ENCODE measurements at places on chromosomes 1 and 21.

- DNase-seq, result no peak
Observed at GRCh38 chr1:221093903-221094791, 214.9 kb downstream of the HLX start.

DNA sequence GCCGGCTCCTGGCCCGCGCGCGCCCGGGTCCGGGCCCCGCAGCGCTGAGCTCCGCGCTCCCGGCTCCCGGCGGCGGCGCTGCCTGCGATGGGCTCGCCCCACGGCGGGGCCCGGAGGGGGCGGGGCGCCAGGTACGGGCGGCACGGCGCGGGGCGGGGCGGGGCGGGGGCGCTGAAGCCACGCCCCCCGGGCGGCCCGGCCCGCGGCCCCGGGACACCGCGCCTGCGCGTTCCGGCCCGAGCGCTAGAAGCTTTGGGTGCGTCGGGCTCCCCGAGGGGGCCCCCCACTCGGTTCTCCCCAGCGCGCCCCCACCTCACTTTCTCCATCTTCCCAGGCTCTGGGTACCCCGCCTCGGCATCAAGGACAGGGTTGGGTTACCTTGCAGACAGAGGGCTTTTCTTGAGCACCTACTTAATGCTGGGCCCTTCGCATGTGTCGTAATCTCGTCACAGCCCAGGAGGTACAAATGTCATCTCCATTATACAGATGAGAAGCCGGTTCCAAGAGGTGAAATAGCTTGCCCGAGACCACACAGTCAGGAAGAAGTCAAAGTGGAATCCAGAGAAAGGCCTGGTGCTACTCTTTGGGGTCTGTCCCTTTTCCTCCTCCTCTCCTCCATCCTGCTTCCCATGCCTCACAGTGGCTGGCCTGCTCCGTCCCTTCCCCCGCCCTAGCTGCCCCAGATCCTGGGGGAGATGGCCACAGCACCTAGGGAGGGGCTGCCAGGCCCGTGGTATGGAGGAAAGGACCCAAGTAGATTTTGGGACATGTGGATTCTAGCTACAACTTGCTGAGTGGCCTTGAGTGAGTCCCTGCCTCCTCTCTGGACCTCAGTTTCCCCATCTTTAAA lies 46.5 kb downstream of the RAP1GAP start:
- peak; percentile 98 for DNase-seq

GRCh38 chr1:18241891-18242290 lies 134.3 kb downstream of the IGSF21 start:
- no peak for DNase-seq

DNA sequence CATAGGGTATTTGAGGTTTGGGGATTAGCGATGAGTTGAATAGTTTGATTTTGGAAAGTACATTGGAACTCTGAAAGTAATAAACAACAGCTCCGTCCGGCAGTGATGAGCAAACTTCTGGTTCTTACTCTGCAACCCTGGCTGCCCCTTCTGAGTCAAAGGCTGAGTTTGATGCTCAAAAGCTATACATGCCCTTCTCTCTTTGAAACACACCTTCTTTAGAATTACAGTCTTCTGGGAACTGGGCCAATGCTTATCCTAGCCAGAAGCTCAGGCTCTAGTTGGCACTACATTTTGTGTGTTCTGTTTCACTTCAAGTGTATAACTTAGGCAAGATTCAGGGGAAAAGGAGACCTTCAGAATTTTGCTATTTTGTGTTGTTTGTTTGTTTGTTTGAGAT lies 9.3 kb downstream of the AHCYL1 start:
- no peak for DNase-seq

DNA sequence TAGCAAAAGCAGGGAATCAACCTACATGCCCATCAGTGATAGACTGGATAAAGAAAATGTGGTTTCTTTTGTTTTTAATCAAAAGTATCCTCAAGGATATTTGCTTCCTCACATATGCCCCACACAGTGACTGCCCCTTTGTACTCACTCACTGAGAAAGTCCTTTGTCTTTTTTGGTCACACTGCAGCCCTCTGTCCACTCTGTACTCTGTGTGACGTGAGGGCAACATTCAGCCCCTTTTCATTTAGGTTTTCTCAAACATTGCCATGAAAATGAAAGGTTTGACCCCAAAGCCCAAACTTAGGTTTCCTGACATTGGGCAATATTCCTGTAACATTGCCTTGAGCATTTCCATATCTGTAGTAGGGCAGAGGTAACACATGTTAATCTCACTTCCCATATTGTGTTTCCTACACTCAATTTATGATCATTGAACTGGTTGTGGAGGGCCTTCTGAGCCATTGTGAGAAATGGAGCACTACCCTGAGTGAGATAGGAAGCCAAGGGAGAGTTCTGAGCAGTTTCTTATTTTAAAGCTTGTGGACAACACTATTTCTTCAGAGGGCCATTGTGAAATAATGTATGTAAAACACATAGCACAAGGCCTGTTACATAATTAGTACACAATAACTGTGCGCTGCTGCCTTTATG lies 501.9 kb upstream of the C1orf87 start:
- DNase-seq, result no peak

- DNase-seq, result no peak
Observed at GRCh38 chr1:204983136-204983535, 59.9 kb upstream of the CNTN2 start.

GRCh38 chr1:184630679-184631060 lies 124.0 kb downstream of the EDEM3 start:
- no peak for DNase-seq

DNA sequence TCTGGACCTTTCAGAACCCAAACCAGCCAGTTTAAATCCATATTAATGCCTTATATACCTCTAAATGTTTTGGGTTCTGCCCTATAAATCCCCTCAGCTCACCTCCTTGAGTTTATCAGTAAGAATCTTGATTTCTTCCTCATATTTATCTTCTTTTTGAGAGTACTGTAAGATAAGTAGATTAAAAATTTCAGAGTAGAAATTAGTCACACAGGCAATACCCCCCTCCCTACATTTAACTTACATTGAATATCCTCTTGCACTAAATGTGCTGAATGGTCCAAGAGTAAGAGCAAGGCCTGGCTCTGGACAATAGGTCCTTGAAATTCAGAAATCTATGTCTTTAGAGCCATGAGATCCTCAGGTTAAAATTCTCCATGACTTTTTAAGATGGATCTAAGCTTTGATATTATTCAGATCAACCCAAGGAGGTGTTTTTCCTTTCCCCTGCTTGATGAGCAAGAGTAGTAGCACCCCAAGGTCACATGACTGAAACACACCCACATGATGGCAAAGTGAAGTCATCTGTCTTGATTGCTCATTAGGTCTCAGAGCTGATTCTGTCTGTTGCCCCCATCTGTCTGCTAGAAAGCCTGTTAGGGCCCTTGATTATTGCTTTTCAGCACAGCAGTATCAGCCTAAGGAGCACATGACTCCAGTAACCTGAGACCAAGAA lies 15.8 kb upstream of the NUP210L start:
- DNase-seq, result no peak

DNA sequence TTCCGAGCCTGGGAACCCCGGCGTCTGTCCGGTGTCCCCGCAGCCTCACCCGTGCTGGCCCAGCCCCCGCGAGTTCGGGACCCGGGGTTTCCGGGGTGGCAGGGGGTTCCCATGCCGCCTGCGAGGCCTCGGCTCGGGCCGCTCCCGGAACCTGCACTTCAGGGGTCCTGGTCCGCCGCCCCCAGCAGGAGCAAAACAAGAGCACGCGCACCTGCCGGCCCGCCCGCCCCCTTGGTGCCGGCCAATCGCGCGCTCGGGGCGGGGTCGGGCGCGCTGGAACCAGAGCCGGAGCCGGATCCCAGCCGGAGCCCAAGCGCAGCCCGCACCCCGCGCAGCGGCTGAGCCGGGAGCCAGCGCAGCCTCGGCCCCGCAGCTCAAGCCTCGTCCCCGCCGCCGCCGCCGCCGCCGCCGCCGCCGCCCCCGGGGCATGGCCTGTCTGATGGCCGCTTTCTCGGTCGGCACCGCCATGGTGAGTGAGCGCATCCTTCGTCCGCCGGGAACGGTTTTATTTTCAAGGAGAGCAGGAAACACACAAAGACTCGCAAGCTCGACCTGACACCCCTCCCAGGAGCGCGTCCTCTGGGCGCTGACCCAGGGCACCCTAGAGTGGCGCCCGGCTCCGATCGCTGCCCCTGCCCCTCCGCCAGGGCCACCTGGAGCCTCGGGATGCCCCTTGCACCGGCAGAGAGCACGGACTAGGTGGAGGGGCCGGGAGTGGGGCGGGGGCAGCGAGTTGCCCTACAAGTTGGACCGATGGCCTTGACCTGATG lies at the start of gene ABCG1:
Gene ABCG1, plus strand, starts transcription at position 305 of the 770 bp plus-strand sequence. Its CDS starts 123 bp downstream, at position 428.
- peak; percentile 97 for DNase-seq

- DNase-seq, result no peak
Observed at GRCh38 chr1:40038697-40039096, 1.8 kb upstream of the CAP1 start.

- no peak for DNase-seq
Observed at GRCh38 chr21:22421416-22422180, 1423.4 kb downstream of the NCAM2 start.

DNA sequence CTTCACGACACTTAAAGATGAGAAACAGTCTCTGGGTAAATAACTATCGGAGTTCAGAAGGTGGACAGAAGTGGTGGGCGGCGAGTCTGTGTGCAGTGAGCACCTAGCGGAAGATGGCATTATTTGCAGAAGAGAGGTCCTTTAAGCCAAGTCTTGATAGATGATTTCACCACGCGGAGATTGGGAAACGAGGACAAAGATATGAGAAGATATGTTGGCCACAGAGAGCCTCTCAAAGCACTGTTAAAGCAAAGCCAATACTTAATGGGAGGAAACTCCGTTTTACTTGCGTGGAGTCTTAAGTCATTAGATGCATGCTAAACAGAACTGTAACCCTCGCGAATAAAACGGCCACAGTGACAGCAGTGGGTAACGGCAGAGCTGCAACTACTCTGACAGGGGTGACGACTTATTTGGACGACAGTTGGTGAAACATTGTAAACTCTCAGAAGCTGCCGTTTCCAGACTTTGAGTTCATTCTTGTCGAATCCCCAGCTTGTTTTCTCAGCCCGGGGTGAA lies 577 bp upstream of the CEP350 start:
- DNase-seq, result peak; percentile 12

DNA sequence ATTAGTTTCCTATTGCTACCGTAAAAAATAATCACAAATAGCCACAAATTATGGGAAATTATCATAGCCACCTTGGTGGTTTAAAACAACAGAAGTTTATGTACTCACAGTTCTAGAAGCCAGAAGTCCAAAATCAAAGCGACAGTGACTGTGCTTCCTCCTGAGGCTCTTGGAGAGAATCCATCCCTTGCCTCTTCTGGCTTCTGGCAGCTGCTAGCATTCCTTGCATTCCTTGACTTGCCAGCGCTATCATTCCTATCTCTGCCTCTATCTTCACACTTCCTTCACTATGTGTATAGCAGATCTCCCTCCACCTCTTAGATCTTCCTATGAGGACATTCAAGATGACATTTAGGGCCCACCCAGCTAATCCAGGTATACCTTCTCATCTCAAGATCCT lies 180.1 kb upstream of the USP25 start:
- peak; percentile 15 for DNase-seq

DNA sequence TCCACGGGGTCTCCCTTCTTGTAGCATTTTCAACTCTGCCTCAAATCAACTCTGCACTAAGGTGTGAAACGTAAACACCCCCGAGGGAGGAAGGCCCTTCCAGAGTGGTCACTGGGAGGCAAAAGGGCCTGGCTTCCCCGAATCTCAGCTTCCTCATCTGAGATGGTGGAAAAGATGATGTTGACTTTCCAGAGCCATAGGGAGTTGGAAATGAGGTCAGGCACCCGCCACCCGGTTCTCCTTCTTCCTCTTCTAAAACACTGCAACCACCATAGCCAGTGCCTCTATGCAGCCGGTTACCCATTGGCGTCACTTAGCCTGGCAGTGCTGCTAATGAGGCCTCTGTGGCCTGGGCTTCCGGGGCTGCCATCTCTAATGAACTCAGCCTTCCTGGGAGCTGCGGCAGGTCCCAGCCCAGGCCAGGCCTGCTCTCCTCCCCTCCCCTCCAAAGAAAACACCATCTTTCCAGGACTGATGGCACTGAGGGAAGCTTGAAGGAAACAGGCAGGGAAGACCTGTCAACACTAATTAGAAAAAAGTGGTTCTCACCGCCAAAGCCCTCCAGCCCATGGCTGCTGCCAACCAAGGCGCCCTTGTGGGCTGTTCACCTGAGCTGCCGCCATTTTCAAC lies 175.0 kb downstream of the KAZN start:
- DNase-seq, result no peak

GRCh38 chr21:41148798-41149197 lies 19.2 kb upstream of the BACE2 start:
- DNase-seq, result no peak

All from iPS-NIHi11 (cell line).